Stimulated activated CD4-positive, alpha-beta T cell treated with anti-CD3 and anti-CD28 coated beads, Interleukin-1b, Interleukin-23, amount 100 ng/mL, for 1 hour (primary cell): ENCODE measurements at places on chromosomes 11 and 22.
A peak's percentile ranks its signal among the peaks of the same experiment; 100 is the strongest.

DNA sequence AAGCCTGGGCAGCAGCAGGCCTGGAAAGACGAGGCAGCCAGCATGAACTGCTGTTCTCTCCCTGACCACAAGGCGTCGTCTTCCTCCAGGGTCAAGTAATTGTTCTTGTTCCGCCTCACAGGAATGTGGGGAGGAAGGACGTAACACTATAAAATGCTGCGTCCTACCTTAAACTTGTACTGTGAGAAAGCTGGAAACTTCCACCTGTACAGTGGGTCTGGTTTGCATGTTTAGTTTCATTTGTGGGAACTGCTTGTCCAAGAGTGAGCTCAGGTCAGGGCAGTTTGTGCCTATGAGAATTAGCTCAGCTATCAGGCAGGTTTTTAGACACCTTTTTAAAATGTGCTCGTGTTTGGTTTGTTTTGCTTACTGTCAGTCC is 55.2 kb downstream of the PANX1 start:
- no peak for DNase-seq

DNA sequence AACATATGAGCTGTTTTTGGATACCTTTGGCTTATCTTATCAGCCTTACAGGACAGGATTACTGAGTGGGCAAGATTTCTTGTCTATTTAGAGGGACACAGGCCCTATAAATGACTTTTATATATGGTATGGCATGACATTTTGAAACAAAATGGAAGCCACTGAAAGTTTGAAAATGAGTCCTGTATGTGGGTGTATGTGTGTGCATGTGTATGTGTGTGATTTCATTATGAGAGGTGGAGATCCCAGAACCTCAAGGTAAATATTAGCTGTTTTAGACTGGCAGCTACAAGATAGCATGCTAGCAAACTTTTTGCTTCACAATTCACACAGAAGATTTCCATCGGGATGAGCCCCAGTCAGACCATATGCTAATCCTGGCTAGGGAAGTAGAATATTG is 970.5 kb upstream of the CCDC90B start:
- DNase-seq: no peak

GRCh38 chr11:127993788-127994187 is 593.6 kb downstream of the ETS1 start:
- no peak for DNase-seq

GRCh38 chr22:35604621-35605368 is 12.3 kb downstream of the MB start:
- DNase-seq: no peak

DNA sequence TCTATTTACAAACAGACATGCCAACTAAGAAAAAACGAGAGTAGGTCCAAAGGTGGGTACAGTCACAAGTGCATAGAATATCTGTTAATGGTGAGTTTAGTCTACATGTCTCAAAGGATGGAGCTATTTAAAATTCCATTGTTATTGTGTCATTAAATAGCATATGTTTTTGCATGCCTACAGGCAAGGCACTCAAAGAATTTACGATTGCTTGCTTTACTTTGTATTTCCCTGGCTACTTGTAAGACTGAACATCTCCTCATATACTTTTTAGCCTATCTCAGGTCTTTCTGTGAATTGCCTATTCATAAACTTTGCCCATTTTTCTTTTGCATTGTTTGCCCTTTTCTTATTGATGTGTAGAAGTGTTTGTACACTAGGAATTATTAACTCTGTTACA is 39.7 kb downstream of the DEUP1 start:
- DNase-seq: no peak

DNA sequence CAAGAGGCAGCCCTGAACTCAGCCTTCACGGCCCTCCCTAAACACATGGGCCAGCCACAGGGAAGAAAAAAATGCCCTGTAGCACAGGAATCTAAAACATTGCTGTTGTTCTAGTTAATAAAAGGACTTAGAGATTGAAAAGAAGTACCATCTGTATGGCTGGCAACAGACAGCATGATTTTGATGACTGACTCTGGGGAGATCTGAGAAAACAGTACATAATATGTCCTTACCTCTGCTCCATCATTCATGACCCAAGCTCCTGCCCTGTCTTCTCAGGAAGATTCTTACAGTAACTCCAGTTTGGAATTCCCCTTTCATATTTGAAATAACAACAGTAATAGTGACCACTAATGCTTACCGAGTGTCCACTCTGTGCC is 244.2 kb downstream of the ETS1 start:
- DNase-seq: no peak

GRCh38 chr11:28123151-28123581 is 15.0 kb downstream of the METTL15 start:
- no peak for DNase-seq

- DNase-seq: no peak
Observed at GRCh38 chr11:113161711-113162591, 152.4 kb upstream of the TTC12 start.

DNA sequence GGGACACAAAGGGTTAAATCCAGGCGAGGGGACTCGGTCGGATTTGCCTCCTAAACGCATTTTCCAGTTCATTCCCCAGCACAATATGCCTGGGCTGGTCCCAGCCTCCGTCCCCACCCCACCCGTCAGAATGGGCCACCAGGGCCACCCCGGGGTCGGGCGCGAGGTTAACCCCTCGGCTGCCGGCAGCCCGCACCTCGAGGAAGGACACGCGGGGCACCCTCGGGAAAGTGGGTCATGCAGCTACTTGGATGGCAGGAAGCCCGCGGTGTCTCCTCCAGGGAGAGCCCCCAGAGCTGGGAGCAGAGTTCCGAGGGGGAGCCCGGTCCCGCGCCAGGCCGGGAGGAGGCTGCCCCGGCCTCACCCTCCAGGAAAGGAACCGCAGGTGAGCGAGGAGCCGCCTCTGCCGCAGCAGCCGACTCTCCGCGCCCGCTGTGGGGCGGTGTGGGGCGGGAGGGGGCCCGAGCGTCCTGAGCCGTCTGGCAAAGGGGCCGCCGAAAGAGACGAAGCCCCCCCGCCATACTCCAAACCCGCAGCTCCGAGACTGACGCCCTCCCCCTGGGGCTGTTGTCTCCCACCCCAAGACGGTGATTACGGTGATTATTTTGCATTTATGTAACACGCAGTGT is 1.4 kb downstream of the NECTIN1 start:
- no peak for DNase-seq

DNA sequence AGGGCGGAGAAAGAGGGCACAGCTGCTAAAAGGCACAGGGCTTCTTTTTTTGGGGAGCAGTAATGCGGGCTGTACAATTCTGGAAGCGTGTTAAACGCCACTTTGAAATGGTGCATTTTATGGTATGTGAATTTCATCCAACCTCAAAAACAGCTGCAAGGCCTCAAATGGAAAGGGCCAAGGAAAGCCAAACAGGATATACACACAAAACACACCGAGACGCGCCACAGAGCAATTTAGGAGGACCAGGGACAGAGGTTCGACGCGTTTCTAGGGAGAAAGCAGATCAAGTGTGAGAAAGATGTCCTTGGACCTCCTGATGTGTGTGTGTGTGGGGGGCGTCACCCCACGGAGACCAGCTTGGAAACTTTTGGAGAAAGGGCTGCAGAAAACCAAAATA is 31.1 kb downstream of the TSPAN4 start:
- DNase-seq: no peak

GRCh38 chr22:40258501-40258915 is 80.8 kb downstream of the TNRC6B start:
- DNase-seq: no peak

- DNase-seq: no peak
Observed at GRCh38 chr22:48827268-48827846, 1000.3 kb downstream of the BRD1 start.

DNA sequence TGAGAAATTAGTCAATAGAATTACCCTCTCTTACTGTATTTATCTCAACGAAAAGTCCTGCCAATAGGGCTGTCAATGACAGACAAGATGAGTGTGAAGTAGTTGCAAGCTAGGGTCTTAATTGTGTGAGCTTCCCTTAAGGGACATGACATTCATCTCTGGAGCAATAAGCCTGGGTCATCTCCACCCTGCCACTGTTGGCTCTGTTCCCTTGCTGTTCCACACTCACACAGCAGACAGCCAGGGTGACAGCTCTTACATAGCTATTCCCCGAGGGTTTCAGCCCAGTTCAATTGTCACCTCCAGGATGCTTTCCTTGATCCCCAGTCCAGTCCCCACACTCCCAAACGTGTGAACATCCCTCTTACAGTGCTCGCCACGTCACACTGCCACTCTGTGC is 215.0 kb downstream of the NXPE2 start:
- no peak for DNase-seq

DNA sequence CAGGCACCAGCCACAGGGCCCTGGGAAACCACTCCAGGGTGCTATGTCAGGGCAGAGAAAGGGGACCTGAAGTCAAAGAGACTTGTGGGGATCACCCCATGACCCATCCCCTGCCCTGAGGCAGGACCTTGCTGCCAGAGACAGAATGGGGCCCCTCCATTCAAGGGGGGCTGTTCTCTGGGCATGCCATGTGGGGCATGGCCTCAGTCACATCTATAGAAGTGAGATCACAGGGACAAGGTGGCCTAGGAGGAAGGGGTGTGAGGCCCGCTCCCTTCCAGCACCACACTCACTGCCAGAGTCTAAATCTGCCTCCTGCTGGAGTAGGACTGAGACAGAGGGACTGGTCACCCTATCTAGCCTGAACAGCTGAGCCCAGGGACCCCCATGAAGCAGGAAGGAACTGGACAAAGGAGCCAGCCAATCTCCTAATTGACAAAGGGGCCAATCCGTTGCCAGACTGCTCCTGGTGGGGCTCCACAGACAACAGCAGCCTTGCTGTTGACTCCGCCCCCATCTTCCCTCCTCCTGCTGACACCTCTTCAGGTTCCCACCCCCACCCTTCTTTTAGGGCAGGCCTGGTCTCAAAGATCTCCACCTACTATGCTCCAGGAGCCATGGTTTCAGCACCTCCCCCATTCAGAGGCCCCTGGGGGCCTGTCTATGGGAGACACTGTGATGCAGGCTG is 26.0 kb downstream of the NEAT1 start:
- DNase-seq: no peak

GRCh38 chr11:23711981-23712380 is 784.9 kb upstream of the LUZP2 start:
- no peak for DNase-seq

- no peak for DNase-seq
Observed at GRCh38 chr11:19326499-19326898, 85.8 kb upstream of the E2F8 start.

GRCh38 chr11:73013021-73013420 is 129.1 kb downstream of the FCHSD2 start:
- DNase-seq: no peak

DNA sequence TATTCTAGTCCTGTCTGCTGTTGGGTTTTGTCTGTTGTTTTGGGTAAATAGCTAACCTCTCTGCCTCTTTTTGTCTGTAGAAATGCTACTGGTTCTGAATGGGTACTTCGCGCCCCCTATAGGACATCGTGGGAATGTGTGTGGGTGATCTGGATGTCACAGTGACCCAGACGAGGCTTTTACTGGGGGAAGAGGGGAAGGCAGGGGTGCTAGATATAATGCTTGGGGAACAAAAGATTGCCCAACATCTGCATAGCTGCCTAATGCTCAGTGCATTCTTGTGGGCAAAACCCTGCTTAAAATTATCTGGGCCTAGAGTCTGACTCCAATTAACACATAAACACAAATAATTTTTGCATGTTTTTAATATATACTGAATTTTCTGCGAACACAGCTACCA is 57.7 kb downstream of the BMAL1 start:
- DNase-seq: peak; percentile 24

GRCh38 chr22:44597616-44598015 is 99.6 kb upstream of the RTL6 start:
- no peak for DNase-seq

- DNase-seq: no peak
Observed at GRCh38 chr22:42174062-42174461, 43.5 kb upstream of the CYP2D6 start.

GRCh38 chr11:64633555-64634159 is 42.6 kb downstream of the SLC22A12 start:
- no peak for DNase-seq

DNA sequence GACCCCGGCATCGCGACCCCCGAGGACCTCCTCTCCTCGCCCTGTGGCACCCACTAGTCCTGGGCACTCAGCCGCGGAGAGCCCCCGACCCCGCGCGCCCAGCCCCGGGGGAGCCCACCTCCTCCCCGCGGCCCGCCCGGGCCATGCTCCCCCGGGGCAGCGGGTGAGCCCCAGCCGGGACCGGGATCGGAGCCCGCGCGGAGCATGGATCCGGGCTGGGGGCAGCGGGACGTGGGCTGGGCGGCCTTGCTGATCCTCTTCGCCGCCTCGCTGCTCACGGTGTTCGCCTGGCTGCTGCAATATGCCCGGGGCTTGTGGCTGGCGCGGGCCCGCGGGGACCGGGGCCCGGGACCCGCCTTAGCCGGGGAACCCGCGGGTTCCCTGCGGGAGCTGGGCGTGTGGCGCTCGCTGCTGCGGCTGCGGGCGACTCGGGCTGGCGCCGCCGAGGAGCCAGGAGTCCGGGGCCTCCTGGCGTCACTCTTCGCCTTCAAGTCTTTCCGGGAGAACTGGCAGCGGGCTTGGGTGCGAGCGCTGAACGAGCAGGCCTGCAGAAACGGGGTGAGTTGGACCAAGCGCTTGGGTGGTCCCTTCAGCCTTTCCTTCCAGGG is 498 bp downstream of the C2CD2L start:
- DNase-seq: no peak

DNA sequence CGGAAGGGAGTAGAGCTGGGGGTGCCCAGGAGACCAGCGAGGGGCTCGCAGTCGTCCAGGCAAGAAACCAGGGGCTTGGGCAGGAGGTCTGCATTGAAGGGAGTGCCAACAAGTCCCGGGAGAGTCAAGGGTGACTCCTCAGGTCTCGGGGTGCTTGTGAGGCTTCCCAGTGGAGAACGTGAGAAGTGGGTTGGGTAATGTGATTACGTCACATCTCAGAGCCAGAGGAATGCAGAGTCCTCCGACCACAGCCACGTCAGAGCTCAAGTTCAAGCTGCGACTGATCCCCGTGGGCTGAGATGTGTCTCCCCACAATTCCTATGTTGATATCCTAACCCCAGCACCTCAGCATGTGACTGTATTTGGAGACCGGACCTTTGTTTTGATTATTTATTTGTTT is 89.7 kb upstream of the SHANK2 start:
- no peak for DNase-seq

- no peak for DNase-seq
Observed at GRCh38 chr11:20459865-20460264, 72.3 kb downstream of the PRMT3 start.

DNA sequence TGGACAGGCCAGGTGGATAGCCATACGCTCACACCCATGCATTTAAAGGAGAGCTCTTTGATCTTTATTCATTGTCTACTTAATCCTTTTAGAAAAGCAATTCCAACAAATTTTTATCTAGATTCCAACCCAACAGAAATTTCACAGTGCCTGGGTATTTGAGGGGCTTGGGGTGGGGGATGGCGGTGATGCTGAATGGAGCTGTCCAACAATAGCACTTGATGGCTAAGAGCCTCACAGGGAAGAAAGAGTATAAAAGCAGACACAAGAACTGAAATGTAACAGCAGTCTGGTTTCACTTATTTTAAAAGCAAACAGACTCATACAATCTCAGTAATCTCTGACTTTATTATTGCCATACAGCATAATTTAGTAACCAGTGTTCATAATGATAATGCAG is 101.8 kb upstream of the SORL1-AS1 start:
- DNase-seq: no peak

GRCh38 chr22:45805413-45805812 is 133.8 kb downstream of the ATXN10 start:
- no peak for DNase-seq
